IMR-90 (cell line): ENCODE measurements at places on chromosomes 2 and 18.

- DNase-seq: no peak
Observed at GRCh38 chr18:67618061-67618460, 101.5 kb upstream of the DSEL start.

- DNase-seq: no peak
Observed at GRCh38 chr2:218927422-218927821, 32.0 kb upstream of the CDK5R2 start.

DNA sequence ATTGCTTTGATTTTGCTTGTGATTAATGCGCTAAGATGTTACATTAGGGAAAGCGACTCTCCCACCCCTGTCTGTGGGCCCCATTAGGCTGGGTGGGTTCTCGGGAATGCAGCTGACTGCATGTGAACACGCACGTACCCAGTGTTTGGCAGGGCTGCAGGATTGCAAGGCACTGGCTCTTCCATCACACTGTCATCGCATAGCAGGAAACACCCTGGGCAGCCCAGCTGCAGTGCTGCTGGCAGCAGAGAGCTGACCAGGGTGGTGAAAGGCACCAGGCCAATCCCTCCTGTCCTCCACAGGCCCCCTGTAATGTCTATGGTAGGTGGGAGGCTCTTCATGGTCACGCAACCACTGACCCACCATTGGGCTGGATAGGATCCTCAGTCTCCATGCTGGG is 34.4 kb upstream of the FZD7 start:
- peak; percentile 59 for DNase-seq

- no peak for DNase-seq
Observed at GRCh38 chr2:128282246-128282975, 36.3 kb downstream of the HS6ST1 start.

DNA sequence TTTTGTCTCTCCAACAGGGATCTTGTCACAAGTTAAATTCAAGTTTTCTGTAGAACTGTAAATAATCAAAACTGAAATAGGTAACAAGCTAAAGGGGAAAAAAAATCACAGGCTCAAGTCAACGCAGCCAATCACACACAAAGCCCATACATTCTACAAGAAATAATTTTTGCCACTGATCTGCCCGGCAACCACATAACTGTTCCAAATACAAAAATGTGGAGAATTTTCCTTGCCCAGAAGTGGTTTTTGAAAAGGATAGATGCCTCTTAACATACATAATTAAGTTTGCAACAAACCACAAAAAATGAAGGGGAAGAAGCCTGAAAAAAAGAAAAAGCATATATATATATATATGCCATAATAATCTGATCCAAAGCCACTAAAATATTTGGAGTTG is 60.3 kb downstream of the FARSB start:
- DNase-seq: no peak

- DNase-seq: no peak
Observed at GRCh38 chr2:80363791-80364349, 59.3 kb upstream of the LRRTM1 start.

- DNase-seq: no peak
Observed at GRCh38 chr18:9248661-9249060, 85.9 kb upstream of the TWSG1 start.

GRCh38 chr2:26786207-26787028 is 562 bp downstream of the CENPA start:
- no peak for DNase-seq

DNA sequence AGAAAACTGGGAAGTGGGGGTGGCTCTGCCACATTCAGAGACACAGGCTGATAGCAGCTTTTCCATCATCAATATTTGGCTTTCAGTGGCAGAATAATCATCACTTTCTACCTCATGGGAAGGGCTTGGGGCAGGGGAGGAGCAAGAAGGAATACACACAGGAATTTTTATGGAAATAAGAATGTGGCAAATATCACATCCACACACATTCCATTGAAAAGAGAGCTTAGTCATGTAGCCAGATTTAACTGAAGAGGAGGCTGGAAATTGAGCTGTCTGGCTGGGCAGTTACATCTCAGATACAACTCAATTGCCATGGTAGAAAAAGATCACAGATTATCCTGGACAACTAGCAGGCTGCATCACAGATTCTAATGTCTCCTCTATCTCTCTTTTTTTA is 1474.0 kb upstream of the ACVR2A start:
- peak; percentile 41 for DNase-seq

- DNase-seq: no peak
Observed at GRCh38 chr2:47426786-47427185, 23.8 kb downstream of the MSH2 start.

DNA sequence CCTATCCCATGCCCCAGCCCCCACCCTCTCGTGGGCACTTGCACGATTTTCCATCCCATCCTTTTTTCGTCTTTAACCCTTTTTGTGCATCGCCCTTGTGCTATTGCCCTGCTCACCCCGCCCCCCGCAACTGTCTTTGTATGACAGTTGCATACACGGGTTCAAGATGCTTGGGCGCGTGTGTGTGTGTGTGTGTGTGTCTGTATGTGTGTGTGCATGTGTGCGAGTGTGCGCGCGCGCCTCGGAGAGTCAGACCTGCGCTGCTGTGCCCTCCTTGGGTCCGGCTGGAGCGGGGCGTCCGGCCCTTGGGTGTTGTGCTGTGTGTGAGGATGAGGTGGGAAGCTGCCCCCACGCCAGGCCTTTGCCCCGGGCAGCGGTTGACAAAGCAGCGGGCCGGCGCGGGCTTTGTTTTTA is 230.7 kb downstream of the HAUS1 start:
- no peak for DNase-seq

- peak; percentile 89 for DNase-seq
Observed at GRCh38 chr2:176419591-176420071, 150.4 kb downstream of the MTX2 start.

GRCh38 chr2:72929010-72929409 is 11.7 kb downstream of the EMX1 start:
- no peak for DNase-seq

DNA sequence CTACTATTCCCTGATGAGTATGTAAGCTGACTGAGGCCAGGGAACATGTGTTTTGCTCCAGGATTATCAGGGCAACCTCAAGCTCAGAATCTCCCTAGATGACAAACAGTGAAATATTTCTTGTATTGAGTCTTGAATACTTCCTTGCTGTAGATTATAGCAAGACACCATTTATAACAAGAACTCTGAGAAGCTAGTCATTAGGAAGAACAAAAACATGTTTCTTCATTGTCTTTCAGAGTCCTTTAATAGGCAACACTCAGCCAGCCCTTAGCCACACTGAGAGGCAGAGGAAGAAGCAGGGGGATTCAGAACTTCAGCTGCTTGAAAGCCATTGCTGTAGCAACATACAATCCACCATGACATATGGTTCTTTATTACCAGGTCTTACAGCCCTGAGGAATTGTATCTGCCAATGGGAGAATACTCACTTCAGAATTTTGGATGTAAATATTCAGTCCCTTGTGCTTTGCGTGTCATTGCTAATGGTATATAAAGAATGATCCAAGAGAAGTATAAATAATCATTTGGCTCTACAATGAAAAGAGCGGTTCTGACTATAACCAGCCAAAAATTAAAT is 117.5 kb upstream of the NCKAP5 start:
- no peak for DNase-seq

- DNase-seq: no peak
Observed at GRCh38 chr18:58784601-58785137, 80.0 kb upstream of the ZNF532 start.

- DNase-seq: no peak
Observed at GRCh38 chr2:24822049-24822706, 29.0 kb downstream of the CENPO start.

- no peak for DNase-seq
Observed at GRCh38 chr2:7476371-7476770, 559.2 kb downstream of the RNF144A start.
